Stimulated activated CD8-positive, alpha-beta memory T cell treated with anti-CD3 and anti-CD28 coated beads, Interleukin-4, amount 100 ng/mL, for 48 hours (primary cell): ENCODE measurements at places on chromosomes 16 and 17.

DNA sequence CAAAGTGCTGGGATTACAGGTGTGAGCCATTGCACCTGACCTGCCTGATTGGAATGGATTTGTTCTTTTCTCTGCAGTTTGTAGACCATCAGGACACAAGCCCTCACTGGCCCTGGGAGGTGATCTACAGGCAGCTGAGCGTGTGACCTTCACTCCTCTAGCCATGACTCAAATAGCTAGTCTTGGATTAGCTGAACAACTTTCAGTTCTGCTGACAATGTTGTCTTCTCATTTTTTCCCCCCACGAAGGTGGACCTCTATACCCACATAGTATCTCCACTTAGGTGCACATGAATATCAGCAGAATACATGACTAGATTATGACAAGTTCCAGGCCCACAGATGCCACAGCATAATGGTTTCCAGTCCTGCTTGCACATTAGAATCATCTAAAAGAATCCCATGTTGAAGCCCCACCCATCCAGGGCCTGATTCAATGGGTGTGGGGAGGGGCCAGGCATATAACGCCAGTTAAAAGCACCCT lies 36.8 kb downstream of the HS3ST3B1 start:
- DNase-seq = peak; percentile 75

DNA sequence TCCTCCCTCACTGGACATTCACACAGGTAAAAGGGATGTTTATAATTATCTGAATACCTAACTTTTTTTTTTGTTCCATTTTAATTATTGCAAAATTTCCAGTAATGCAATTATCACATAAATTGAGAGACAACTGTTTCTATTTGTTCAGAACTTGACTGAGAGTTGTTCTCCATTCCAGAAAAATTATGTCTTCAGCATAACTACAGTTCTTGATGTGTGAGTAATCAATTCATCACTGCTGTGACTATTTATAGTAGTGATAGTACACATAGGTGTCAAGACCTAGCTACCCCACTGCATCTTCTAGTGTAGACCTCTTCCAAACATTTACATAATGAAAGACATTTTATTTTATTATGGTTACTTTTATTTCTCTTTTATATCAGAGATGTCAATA lies 5.8 kb upstream of the TNRC6A start:
- no peak for DNase-seq

DNA sequence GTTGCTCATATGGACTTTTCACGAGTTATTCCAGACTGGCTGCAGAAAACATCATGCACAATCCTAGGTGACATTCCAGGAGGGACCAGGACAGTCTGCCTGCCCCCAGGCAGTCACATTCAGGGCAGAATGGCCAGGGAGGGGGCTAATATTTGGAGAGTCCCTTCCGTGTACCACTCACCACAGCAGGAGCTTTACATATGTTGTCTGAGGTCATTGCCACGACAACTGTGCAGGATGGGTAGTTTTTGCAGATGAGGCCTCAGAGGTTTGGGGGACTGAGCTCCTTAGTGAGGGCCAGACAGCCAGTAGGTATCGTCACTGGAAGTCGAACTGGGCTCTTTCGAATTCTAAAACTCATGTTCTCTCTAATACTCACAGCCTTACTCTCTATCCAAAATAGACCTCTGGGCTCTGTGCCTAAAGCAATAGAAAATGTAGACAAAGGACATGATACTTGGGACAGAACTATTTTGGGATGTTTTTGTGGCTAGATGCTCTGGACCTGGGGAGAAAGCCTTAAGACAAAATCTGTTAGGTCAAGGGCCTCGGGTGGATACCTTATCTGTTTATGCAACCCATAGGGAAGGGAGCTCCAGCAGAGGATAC lies 338.5 kb downstream of the MAF start:
- DNase-seq = no peak

- peak; percentile 62 for DNase-seq
These were observed 542 bp downstream of the KLHL36 start for GRCh38 chr16:84648595-84649510.

DNA sequence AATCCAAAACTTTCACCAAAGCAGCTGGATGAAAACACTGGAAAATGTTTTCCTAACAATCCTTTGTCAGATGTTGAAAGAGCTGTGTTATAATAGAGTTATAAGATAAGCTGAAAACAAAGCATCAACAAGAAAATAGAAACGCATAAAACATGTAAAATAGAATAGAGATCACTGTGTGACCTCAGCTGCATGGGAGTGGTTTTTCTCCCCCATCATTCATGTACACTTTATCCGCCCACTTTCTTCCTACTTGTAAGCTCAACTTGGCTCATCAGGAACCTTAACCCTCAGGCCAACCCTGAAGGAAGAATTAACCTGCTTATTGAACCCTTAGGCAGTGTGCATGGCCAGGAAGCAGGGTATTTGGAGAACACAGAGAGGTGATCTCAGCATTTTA lies 238.5 kb upstream of the PMFBP1 start:
- DNase-seq = no peak

DNA sequence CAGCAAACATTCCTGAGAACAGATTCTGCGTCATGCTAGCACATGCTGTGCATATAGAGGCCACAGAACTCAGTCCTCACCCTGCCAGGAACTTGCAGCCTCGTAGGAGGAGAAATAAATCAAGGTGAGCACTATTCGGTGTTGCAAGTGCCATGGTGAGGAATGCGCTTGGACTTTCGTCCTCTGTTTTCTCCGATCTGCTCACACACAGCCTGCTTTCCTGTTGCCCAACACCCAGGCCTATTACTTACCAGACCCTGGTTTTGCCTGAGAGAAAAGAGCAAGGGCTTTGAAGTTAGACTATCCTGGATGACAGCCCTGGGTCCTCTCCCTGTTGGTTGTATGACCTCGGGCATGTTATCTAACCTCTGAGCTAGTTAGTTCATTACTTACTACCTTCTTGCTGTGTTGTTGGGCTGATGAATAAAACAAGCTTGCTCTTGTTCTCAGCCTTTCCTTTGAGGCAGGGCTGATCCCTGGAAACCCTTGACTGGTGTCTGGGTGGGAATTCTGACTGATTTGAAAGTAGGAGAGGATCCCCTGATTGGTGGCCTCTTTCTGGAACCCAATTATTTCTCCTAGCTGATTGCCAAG lies 2.9 kb downstream of the ACSF2 start:
- DNase-seq = no peak

DNA sequence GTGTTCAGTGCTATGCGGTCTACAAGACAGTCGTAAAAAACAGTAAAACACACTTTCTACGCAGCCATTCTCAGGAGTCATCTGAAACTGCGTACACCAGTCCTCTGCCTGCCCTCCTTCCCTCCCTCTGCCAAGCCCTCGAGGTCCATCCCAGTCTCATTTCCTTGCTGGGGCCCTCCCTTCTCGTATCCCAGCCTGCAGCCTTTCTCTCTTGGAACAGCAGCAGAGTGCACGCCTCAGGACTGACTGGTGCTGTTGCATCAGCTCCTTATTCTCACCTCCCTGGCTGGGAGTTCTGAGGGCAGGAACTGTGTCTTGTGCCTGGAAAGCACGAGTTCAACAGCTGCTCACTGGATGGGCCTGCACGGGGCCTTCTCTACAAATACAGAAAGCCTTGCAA lies 12.5 kb downstream of the FAHD1 start:
- no peak for DNase-seq

- DNase-seq = peak; percentile 79
These were observed 3.7 kb downstream of the TMC8 start for GRCh38 chr17:78133971-78134898.

GRCh38 chr17:53191878-53192277 lies 630.8 kb upstream of the KIF2B start:
- no peak for DNase-seq

DNA sequence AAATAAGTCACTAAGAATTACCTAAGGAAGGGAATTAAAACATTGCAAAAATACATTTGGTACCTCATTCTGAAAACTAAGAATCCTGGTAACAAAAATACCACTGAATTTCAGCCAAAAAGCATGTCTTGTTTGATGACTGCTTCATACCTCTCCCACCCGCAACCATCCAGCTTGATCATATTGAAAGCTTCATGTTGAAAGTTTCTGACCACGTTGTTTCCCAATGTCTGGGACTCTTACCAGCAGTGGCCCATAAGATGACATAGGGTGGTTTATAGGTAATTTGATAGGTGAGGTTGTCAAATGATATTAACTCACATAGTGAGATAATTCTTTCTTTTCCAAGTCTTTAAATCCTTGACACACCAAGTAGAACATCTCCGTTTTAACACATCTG lies 139.3 kb downstream of the CDH11 start:
- DNase-seq = no peak

DNA sequence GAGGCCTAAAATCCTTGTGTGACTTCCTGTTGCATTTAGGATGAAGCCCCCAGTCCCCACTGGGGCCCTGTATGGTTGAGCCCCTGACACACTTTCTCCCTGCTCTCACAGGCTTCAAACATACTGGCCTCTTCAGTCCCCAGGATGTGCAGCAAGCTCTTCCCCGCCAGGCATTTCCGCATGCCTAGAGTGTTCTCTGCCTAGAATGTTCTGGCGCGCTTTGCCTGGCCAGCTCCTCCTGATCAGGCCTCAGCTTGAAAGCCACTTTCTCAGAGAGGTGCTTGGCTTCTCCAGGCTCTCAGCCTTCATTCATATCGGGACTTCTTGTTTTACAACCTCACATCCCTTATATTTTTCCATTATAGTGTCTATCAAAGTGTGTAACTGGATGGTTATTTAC lies 123.7 kb downstream of the SPACA3 start:
- DNase-seq = no peak

DNA sequence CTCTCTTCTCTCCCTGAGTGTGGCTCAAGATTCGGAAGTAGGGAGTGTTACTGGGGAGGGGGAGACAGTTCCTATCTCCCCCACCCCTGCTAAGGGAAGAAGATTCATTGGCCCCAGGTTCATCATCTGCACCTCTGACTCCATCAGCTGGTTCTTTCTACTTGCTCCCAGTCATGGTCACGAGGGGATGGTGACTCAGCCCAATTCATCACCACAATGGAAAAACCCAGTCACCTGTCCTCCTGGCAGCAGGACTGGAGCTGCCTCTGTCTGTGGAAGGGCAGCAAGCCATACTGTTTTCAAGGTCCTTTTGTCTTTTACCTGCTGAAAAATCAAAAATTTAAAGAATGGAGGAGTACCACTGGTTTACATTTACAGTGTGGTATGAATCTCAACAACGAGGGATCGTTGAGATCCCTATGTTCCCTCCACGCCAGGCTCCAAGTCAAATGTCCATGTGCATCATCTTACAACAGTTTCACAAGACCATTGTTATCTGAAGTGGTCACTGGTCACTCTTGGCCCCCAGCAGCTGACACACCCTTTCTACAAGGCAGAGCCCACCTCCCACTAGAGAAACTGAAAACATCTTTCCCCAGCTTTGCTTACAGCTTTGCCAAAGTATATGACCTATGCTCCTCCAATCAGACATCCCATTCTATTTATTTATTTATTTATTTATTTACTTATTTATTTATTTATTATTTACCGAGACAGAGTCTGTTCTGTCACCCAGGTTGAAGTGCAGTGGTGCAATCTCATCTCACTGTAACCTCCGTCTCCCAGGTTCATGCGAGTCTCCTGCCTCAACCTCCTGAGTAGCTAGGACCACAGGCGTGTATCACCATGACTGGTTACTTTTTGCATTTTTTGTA lies 40.4 kb upstream of the NDRG4 start:
- DNase-seq = peak; percentile 73

DNA sequence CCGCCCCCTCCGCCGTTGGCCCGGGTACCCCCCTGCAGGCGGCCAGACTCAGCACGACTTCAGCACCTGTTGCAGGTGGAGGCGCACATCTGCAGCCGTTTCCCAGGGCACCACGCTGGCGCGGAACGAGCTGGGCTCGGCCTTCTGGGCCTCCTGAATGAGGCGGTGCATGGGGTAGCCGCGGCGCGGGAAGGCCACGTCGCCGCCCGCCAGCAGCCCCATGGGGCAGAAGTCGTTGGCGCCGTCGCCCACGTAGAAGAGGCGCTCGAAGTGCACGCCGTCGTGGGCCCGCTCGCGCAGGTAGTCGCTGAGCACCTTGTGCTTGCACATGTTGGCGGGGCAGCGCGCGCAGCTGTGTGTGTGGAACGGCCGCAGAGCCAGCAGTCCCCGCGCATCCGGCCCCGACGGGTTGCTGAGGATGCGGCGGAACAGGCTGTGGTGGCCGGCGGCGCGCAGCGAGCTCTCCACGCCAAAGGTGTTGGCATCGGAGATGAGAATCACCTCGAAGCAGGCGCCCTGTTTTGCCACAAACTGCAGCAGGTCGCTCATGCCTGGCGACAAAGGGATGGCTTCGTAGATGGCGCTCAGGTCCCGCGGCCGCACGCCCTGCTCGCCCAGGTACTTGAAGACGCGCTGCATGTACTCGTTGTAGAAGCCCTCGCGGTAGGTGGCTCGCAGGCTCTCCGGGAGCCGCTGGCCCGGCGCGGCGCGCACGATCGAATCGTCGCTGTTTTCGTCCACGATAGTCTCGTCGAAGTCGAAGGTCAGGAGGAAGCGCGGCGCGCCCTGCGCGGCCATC lies 6.2 kb downstream of the PHOSPHO1 start:
- DNase-seq = peak; percentile 63

GRCh38 chr16:88286301-88286923 lies 96.3 kb upstream of the ZNF469 start:
- no peak for DNase-seq

GRCh38 chr17:62188713-62189112 lies 123.6 kb upstream of the MED13 start:
- DNase-seq = no peak

GRCh38 chr17:4334332-4334731 lies 32.1 kb downstream of the UBE2G1 start:
- no peak for DNase-seq

DNA sequence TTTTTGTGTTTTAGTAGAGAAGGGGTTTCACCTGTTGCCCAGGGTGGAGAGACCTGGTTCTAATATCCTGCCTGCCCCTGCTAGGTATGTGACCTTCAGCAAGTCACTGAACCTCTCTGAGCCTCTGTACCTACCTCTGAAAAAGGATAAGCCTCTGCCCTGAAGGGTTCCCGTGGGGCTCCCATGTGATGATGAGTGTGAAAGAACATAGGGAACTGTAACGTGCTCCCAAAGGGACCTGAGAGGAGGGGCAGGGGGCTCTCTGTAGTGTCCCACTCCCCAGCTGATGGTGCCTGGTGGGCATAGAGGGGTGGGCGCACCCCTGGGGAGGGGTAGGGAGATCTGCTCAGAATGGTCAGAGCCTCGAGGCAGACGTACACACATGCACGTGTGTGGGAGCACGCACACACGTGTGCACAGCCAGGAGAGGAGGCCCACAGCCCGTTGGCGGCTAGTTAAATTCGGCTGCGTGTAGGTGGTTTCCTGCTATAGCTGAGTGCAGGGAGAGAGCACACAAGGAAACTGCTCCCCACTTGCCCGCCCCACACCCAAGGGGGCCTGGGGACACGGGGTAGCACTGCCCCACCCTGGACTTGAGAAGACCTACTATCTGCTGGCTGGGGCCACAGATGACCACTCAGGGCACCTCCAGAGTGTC lies 6.7 kb downstream of the KCNH4 start:
- no peak for DNase-seq

DNA sequence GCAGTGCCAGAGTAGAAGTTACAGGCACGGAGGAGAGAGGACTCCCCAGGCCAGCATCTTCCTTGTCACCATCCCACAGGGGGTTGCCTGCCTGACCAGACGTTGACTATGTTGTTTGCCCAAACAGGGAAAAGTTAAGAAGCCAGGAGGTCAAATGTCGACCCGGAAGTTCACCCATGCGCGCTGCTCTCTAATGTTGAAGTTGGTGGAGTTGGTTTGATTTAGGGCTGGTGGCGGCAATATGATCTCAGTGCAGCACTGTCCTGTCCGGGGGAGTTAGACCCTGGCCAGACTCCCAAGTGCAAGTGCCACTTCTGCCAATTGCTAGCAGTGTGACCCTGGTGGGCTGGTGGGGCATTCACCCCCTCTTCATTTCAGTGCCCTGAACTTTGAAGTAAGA lies 30.4 kb downstream of the RGS9 start:
- DNase-seq = no peak

GRCh38 chr17:34259146-34259545 lies 4.1 kb downstream of the CCL2 start:
- DNase-seq = no peak
